ENCODE measurements at places on chromosomes 4 and X.

DNA sequence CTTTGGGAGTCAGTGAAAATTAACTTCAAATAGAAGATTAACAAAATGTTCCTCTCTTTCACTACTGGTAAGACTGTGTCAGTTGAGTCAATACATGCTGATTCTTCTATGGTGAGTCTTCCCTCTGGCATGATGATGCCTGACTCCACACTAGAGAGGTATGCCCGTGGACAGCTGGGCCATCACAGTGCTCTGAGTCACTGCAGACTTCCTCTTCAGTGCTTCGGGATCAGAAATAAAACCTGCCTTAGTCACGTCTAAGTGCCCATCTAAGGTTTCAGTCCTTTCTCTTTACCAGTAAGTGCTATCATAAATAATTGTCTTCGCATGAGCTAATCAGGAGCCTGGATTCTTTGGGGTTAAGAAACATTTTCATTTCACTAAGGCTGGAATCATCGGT is 1.6 kb upstream of the ASB5 start:
- DNase-seq, result peak; percentile 93

DNA sequence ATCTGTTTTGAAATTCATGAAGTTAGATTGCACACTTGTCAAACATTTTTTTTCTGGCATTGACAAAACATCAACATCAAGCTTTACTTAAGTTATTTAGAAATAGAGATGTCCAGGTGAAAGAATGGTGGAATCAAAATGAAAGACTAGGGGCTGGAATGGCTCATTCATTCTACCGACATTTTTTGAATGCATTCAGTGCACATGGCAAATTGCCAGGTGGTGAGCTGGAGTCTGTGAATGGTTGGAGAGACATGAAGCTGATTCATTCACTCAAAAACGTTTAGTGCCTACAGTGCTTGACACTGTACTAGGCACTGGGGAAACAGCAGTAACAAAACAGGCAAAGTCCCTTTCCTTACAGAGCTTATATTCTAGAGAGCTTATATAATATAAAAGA is 292.4 kb downstream of the PPP1R2C start:
- no peak for DNase-seq

GRCh38 chr4:26525136-26525770 is 35.0 kb upstream of the CCKAR start:
- no peak for DNase-seq

DNA sequence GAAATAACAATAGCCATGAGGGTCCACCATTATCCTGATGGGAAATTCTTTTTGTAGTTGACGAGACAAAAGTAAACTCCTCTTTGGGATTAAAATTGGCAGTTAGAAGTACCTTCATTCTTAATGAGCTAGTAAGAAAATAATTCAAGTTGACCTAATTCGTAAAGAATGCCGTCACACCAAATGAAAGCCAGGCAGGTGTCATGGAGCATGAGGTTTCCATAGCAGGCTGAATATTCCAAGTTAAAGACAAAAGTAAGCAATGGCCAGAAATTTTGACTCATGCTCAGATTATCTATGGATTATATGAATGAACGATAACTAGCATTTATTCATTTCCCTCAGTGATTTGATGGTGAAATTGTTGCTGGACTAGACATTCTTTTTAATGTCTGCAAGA is 192.2 kb upstream of the FAT1 start:
- DNase-seq, result no peak

- no peak for DNase-seq
Observed at GRCh38 chr4:133968174-133968573, 233.4 kb downstream of the PABPC4L start.

DNA sequence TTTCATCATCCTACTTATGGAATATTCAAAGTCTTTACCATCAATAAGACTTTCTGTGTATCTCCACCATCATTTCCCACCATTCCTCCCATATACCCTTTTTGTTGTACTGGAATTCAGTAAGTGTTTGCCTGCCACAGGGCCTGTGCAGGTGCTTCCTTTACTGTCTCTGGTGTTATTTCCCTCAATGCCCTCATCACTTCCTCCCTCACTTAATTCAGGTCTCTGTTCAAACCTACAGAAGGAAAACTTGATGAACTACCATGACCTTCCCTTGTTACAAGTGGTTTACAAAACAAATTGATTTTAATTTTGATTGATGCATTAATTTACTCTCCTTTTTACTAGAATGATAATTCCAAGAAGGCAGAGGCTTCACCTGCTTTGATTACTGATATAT is 159.5 kb upstream of the FAT4 start:
- no peak for DNase-seq

- DNase-seq, result no peak
Observed at GRCh38 chr4:15920723-15921591, 17.6 kb downstream of the FGFBP1 start.

DNA sequence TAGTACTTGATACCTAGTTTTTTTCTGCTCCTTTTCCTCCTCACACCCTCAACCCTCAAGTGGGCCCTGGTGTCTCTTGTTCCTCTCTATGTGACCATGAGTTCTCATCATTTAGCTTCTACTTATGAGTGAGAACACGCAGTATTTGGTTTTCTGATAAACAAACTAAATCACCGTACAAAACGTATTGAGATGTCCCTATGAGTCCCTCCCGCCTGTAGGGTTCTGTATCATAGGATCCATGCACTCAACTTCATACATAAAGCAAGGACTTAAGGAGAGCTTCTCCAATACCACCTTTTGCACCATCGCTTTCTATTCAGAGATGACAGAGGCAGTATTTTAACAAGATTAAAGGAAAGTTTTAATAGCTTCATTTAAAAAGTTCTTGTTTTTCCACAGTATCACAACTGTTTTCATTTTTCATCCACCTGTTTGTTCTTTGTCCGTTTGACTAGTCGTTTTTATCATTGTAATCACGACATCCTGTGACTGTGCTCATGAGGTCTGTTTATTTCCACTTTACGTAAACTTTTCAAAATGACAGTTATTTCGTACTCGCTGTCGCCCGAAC is 457 bp upstream of the RAB9A start:
- DNase-seq, result no peak

- no peak for DNase-seq
Observed at GRCh38 chrX:30865015-30865414, 24.0 kb downstream of the TAB3 start.
